ENCODE measurements at places on chromosomes 2 and 18.

- no peaks in the 10 kb centered on the region for H3K36me3 ChIP-seq
- no peaks in the 10 kb centered on the region for H3K27me3 ChIP-seq
- H3K4me1 ChIP-seq = peaks cover 4% of the 10 kb centered on the region
These were observed 659.3 kb downstream of the LRRTM4 start for GRCh38 chr2:76862901-76863300.

DNA sequence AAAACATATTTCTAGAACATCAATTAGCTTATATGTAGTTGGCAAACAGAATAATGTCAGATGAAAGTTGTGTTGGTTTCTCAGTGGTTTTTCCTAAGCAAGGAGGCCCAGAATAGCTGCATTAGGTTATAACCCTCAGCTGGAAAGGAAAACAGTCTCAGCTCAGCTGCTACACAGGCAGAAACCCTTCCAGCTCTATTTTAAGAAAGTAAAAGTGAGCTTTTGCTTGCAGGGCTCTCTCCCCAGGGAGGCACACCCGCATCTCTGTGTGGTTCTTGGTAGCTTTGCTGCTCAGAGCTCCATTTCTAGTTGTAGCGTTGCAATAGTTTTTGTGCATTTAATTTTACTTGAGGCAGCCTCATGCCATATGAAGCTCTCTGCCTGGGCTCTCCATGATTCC lies 54.6 kb downstream of the PIKFYVE start:
- H3K4me1 ChIP-seq = no peaks in the 10 kb centered on the region
- H3K27ac ChIP-seq = no peak overlapping the region
- H3K27me3 ChIP-seq = no peaks in the 10 kb centered on the region
- H3K4me3 ChIP-seq = no peak overlapping the region
- no peak for DNase-seq
- H3K36me3 ChIP-seq = peaks cover 40% of the 10 kb centered on the region

- no peaks in the 10 kb centered on the region for H3K27me3 ChIP-seq
- H3K4me3 ChIP-seq = no peak overlapping the region
- peaks cover 21% of the 10 kb centered on the region for H3K4me1 ChIP-seq
These were observed 357.5 kb downstream of the PTPRM start for GRCh38 chr18:7924616-7925015.

DNA sequence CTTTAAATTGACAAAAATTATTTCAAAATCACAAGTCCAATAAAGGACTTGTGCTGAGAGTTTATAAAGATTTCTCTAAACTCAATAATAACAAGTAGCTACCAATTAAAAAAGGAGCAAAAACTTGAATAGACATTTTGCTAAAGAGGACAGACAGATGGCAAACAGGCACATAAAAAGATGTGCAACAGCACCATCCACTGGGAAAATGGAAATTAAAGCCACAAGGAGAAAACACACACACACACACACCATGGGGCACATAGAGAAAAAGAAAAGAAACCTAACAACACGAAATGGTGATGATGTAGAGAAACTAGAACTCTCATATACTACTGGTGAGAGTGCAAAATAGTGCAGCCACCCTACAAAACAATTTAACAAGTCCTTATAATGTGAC lies 12.6 kb upstream of the SLC9A4 start:
- no peak overlapping the region for H3K27ac ChIP-seq
- DNase-seq = no peak
- peaks cover 13% of the 10 kb centered on the region for H3K27me3 ChIP-seq

DNA sequence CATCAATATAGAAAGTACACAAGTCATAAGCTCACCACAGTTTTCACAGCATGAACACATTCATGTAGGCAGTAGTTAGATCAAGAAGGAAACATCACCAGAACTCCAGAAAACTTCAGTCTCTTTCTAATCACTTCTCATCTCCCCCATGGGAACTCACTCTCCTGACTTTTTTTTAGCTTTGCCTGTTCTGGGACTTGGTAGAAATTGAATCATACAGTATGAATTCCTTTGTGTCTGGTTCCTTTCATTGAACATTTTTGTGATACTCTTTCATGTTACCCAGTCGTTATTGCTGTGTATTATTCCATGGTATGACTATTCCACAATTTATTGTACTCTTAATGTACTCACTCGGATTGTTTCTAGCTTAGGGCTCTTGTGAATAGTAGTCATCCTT lies 160.2 kb downstream of the TAF4B start:
- H3K4me3 ChIP-seq = no peak overlapping the region
- H3K36me3 ChIP-seq = no peaks in the 10 kb centered on the region
- no peaks in the 10 kb centered on the region for H3K27me3 ChIP-seq
- no peak for DNase-seq
- peak overlapping the region; percentile 91 for H3K27ac ChIP-seq

DNA sequence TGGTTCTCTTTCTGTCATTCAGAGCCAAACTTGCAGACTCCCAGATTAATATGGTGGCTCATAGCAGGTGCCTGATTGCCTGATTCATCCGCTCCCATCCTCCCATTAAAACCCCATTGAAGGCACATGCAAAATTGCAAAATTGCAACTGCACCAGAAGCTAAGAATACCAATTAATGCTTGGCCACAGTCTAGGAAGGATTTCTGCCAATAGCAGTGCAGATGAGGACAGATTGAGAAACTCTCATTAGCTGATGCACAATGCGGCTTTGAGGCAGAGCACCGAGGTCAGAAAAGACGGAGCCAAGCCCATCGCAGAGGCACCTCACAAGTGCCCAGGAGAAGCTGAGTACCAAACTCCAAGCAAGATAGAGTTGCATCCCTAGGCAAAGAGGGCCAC lies 172.8 kb downstream of the ARL4C start:
- DNase-seq = no peak
- H3K27me3 ChIP-seq = no peaks in the 10 kb centered on the region
- H3K4me3 ChIP-seq = no peak overlapping the region
- no peak overlapping the region for H3K27ac ChIP-seq
- H3K36me3 ChIP-seq = no peaks in the 10 kb centered on the region
- H3K4me1 ChIP-seq = peaks cover 2% of the 10 kb centered on the region

- no peak overlapping the region for H3K4me3 ChIP-seq
- H3K36me3 ChIP-seq = peaks cover 7% of the 10 kb centered on the region
- H3K4me1 ChIP-seq = peaks cover 50% of the 10 kb centered on the region
- H3K27ac ChIP-seq = peak overlapping the region; percentile 70
- DNase-seq = no peak
These were observed 58.8 kb upstream of the FZD5 start for GRCh38 chr2:207828361-207829057.

- no peak overlapping the region for H3K4me3 ChIP-seq
- no peak for DNase-seq
- H3K36me3 ChIP-seq = no peaks in the 10 kb centered on the region
- H3K4me1 ChIP-seq = peaks cover 5% of the 10 kb centered on the region
- H3K27ac ChIP-seq = no peak overlapping the region
These were observed 248.3 kb upstream of the COL3A1 start for GRCh38 chr2:188725746-188726360.

DNA sequence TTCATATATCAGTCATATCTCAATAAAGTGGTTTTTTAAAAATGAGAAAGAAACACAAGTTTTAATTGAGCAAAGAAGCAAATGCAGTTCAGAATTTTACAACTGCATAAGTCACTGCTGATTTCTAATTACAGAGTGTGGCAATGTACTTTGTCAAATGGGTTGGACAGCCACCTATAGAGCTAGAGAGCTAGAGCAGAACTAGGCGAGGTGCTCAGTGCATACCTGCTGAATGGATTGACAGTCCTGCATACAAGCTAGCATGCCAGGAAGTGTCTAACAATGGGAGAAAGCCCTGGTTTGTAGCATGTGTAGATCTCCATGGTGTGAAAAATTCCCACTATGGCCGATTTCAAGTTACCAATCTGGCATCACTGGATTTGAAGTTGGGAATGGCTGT lies 106.3 kb upstream of the CDCA7 start:
- no peak for DNase-seq
- no peaks in the 10 kb centered on the region for H3K27me3 ChIP-seq
- H3K36me3 ChIP-seq = no peaks in the 10 kb centered on the region
- H3K4me1 ChIP-seq = peaks cover 6% of the 10 kb centered on the region
- H3K4me3 ChIP-seq = no peak overlapping the region

DNA sequence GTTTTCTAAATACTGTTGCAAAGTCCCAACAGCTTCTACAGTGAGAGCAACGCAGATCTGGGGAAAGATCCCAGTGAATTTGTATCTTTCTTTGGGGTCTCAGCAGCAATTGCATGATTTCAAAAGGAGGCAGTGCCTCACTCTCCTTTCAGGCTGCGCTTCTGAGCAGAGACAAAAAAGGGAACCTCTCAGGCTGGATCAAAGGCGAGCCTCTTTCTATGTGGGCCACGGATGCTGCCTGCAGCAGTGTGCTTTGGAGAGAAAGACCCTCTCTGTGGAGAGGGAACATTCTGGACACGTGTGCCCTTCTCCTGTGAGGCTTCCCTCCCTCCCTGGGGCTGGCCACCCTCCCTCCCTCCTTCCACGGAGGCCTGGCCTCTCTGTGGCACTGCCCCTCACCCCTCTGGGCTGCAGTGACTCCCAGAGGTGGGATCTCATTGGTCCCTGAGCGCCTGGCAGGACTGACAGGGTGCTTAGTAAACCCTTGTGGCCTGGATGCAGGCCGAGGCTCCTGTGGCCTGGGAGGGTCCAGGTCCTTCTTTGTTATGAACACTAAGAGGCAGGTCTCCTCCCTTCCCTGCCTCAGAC lies 21.6 kb upstream of the PDIA6 start:
- no peaks in the 10 kb centered on the region for H3K36me3 ChIP-seq
- H3K4me1 ChIP-seq = no peaks in the 10 kb centered on the region
- peaks cover 55% of the 10 kb centered on the region for H3K27me3 ChIP-seq
- no peak overlapping the region for H3K4me3 ChIP-seq
- H3K27ac ChIP-seq = no peak overlapping the region
- no peak for DNase-seq

DNA sequence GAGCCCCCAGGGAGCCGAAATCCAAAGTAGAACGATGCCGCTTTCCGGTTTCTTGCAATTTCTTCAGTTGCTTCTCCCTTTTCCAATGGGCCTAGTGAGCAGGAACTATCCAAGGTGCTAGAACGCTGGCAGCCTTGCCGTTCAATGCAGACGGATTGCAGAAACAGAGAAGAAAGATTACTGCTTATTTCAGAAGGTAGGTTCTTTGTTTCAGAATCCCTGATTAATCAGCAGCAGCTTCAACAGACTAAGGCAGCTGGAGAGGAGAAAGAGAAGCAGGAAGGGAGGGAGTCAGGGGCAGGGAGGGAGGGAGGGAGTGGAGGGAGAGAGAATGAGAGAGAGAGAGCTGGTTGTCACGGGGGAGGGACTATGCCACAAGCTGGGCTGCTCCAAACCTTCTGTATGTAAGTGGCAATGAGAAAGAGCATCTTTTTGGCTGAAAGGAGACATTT lies 576 bp downstream of the NYAP2 start:
- H3K36me3 ChIP-seq = no peaks in the 10 kb centered on the region
- H3K4me3 ChIP-seq = no peak overlapping the region
- no peak overlapping the region for H3K27ac ChIP-seq
- peak; percentile 44 for DNase-seq
- H3K4me1 ChIP-seq = no peaks in the 10 kb centered on the region
- H3K27me3 ChIP-seq = peaks cover 35% of the 10 kb centered on the region

GRCh38 chr2:241811201-241811951 lies 2.4 kb downstream of the NEU4 start:
- no peak overlapping the region for H3K4me3 ChIP-seq
- H3K4me1 ChIP-seq = peaks cover 11% of the 10 kb centered on the region
- no peak overlapping the region for H3K27ac ChIP-seq
- H3K36me3 ChIP-seq = no peaks in the 10 kb centered on the region
- DNase-seq = no peak
- H3K27me3 ChIP-seq = peaks cover 10% of the 10 kb centered on the region

GRCh38 chr18:57705011-57705410 lies 83.4 kb upstream of the NARS1 start:
- H3K4me1 ChIP-seq = peaks cover 21% of the 10 kb centered on the region
- no peak overlapping the region for H3K27ac ChIP-seq
- no peak for DNase-seq
- H3K36me3 ChIP-seq = peaks cover 12% of the 10 kb centered on the region
- no peak overlapping the region for H3K4me3 ChIP-seq

DNA sequence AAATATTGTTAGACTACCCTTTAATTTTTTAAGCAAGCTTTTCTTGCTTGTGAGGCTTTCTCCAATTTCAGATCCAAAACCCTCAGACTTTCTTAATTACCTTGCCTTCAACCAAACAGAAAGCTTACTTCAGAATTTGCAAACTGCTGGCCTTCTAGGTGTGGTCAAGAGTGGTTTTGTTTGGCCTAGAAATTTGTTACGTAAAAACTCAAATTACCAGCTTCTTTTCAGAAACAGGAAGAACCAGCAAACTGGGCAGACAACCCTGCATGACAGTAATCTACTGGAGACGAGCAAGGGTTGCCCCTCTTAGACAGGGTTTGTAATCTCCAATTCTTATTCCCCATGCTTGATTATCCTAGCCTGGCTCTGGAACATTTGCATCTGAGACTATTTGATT lies 27.1 kb downstream of the SRBD1 start:
- H3K4me3 ChIP-seq = no peak overlapping the region
- H3K36me3 ChIP-seq = peaks cover 5% of the 10 kb centered on the region
- DNase-seq = no peak

DNA sequence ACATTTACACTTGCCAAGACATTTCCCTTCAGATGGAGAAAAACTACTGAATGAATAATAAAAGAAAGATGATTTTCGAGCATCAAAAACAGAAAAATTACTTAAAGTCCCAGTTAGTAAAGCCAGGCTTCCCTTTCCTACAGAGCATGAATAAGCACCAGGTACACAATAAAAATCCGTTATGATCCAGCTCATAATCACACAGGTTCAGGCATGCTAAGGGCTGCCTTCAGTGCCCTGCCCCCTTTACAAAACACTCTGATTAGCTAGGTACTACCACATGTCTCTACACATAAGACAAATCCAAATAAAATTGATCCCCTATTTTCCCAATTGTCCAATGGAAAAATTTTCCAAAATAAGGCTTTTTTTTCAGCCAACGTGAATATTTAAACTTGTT lies 413.2 kb upstream of the LRATD1 start:
- no peak overlapping the region for H3K4me3 ChIP-seq
- H3K4me1 ChIP-seq = no peaks in the 10 kb centered on the region
- H3K27me3 ChIP-seq = peaks cover 3% of the 10 kb centered on the region

DNA sequence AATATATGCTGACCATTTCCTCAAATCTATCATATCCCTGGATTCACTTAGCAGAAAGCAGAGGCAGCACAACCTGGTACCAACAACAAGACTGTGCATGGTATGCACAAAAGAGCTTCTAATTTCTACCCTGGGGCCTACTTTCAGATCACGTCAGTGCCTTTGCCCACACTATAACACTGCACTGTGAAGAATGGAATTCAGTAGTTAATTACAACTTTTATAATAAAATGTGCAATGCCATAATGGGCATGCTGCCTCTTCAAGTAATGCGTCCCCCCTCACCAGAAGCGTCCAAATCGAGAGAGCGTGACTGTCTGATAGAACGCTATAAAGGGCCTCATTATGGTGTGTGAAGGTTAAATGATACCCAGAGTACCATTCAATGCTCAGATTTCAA lies 328.1 kb upstream of the PKDCC start:
- no peak overlapping the region for H3K27ac ChIP-seq
- H3K4me3 ChIP-seq = no peak overlapping the region
- no peaks in the 10 kb centered on the region for H3K27me3 ChIP-seq
- H3K36me3 ChIP-seq = no peaks in the 10 kb centered on the region
- peaks cover 18% of the 10 kb centered on the region for H3K4me1 ChIP-seq
- DNase-seq = no peak

- no peak overlapping the region for H3K27ac ChIP-seq
- DNase-seq = no peak
- no peaks in the 10 kb centered on the region for H3K36me3 ChIP-seq
- H3K4me3 ChIP-seq = no peak overlapping the region
- peaks cover 16% of the 10 kb centered on the region for H3K4me1 ChIP-seq
- H3K27me3 ChIP-seq = peaks cover 11% of the 10 kb centered on the region
These were observed 361.2 kb upstream of the GALNT5 start for GRCh38 chr2:156896294-156896693.

GRCh38 chr2:79916285-79916684 lies 388.3 kb downstream of the LRRTM1 start:
- no peak for DNase-seq
- no peaks in the 10 kb centered on the region for H3K27me3 ChIP-seq
- H3K4me1 ChIP-seq = peaks cover 3% of the 10 kb centered on the region
- no peaks in the 10 kb centered on the region for H3K36me3 ChIP-seq
- H3K27ac ChIP-seq = no peak overlapping the region
- no peak overlapping the region for H3K4me3 ChIP-seq

Data from progenitor cell of endocrine pancreas (in vitro differentiated cells).